Activated CD4-positive, alpha-beta T cell treated with anti-CD3 and anti-CD28 coated beads, Interleukin-2, amount 10 ng/mL, durations not matched to agents 24 days and 14 days (primary cell): ENCODE measurements at places on chromosomes 16 and 17. TPM values are rescaled to one million over a fixed set of nuclear protein-coding genes. Genes with fewer than 3 reads are reported as not detected.

The TMEM132E gene
- not detected in 2 replicates for total RNA-seq

The KRTAP3-2 gene
- total RNA-seq: not detected in 2 replicates

The TBX21 gene
- total RNA-seq: 63.0 and 66.4 TPM in 2 replicates

The MYH13 gene
- not detected in 2 replicates for total RNA-seq

The CNGB1 gene
- total RNA-seq: not detected in 2 replicates

The ZNF423 gene
- total RNA-seq: not detected in 2 replicates

The TEX14 gene
- 0.07 TPM in 2 replicates for total RNA-seq

DNA sequence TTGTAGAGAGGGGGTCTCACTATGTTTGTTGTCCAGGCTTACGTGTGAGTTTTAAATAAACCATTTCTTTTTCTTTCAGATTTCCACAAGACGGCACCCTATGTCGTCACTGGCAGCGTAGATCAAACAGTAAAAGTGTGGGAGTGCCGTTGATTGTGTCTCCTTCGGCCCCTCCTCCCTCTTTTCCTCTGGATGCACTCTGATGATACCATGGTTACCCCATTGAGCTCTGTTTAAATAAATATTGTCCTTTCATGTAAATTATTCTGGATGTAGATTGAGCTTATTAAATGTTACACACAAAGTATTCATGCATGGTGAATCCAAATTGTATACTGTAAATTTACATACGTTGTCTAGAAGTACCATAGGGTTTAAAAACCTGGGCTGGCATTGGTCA, 29.9 kb downstream of the CLUH start:
- H3K4me1 ChIP-seq: no peaks in the 10 kb centered on the region
- no peak overlapping the region for H3K27ac ChIP-seq
- no peak overlapping the region for H3K4me3 ChIP-seq
- DNase-seq: no peak
- H3K27me3 ChIP-seq: no peaks in the 10 kb centered on the region
- H3K36me3 ChIP-seq: peaks cover 56% of the 10 kb centered on the region

- no peak overlapping the region for H3K4me3 ChIP-seq
- H3K36me3 ChIP-seq: peaks cover 36% of the 10 kb centered on the region
- no peaks in the 10 kb centered on the region for H3K27me3 ChIP-seq
- DNase-seq: no peak
- no peaks in the 10 kb centered on the region for H3K4me1 ChIP-seq
Observed at GRCh38 chr17:61968757-61969156, 41.0 kb upstream of the INTS2 start.

DNA sequence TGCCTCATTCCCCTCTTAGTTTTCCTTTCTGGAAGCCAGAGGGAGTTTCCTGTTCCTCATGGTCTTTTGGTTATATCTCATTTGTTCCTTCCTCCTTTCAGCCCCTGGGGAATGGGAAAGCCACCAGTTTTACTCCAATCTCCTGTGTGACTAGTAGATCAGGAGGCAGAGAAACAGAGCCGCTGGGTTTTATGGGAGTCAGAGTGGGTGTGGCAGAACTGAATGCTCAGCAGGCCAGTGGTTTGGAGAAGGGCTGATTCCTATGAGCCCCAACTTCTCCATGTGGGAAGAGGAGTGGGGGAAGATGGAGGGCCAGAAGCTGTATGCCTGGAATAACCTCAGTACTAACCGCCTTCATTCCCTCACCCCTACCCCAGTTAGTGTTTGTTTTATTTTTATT, 4.1 kb downstream of the DNAH2 start:
- H3K4me1 ChIP-seq: peaks cover 20% of the 10 kb centered on the region
- peaks cover 57% of the 10 kb centered on the region for H3K27me3 ChIP-seq
- H3K36me3 ChIP-seq: no peaks in the 10 kb centered on the region
- no peak overlapping the region for H3K4me3 ChIP-seq
- H3K27ac ChIP-seq: no peak overlapping the region

DNA sequence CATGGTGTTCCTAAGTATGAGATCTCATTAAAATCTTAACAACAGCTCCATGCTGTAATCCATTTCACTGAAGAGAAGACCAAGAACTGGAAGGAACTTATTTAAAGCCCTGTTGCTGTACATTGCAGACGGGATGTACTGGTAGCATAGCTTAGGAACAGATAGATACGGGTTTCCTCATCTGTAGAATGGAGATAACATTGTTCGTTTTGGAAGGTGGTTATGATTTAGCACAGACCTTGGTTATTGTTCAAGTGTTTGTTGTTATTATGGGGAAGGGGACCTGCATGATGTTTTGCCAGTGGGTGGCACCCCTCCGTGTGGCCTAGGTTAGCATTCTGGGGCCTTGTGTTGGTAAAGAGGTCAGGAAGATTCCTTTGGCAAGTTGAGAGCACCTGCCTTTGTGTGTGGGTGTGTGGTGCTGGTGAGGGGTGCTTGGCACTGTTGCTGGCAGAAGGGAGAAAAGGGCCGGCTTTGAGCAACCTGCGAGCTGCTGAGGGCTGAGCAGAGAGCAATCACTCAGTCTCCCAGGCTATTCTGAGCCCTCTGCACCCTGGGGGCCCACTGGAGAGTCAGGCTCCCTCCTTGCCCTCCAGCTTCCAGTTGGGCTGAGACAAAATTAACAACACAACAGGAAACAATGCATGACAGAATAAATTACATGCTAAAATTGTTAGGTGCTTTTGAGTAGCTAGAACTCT, 2.3 kb downstream of the TAOK2 start:
- no peaks in the 10 kb centered on the region for H3K27me3 ChIP-seq
- peaks cover 30% of the 10 kb centered on the region for H3K4me1 ChIP-seq
- peaks cover 32% of the 10 kb centered on the region for H3K36me3 ChIP-seq
- peak overlapping the region; percentile 13 for H3K27ac ChIP-seq
- peak overlapping the region; percentile 91 for H3K4me3 ChIP-seq

- no peak for DNase-seq
- H3K4me1 ChIP-seq: no peaks in the 10 kb centered on the region
- no peak overlapping the region for H3K4me3 ChIP-seq
- no peaks in the 10 kb centered on the region for H3K36me3 ChIP-seq
- no peaks in the 10 kb centered on the region for H3K27me3 ChIP-seq
- H3K27ac ChIP-seq: no peak overlapping the region
Observed at GRCh38 chr17:74156878-74157277, 46.6 kb upstream of the RPL38 start.

GRCh38 chr17:41304091-41304490, 1.4 kb upstream of the KRTAP29-1 start:
- no peak overlapping the region for H3K4me3 ChIP-seq
- H3K36me3 ChIP-seq: no peaks in the 10 kb centered on the region
- peaks cover 15% of the 10 kb centered on the region for H3K4me1 ChIP-seq
- no peak overlapping the region for H3K27ac ChIP-seq

DNA sequence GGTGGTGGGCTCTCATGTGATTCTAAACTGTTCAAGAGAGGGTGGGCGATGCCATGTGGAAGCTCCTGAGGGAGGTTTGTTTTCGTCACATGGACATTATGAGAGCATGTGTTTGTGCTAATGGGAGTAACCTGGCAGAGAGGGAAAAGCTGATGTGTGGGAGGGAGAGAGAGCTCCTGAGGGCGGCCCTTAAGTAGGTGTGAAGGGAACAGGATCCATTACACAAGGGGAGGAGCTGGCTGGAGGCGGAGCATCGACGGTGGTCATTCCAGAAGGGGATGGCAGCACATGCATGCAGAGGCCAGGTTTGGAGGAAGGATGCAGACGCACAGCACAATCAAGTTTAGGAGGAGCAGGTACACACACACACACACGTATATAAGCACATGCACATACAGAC, 197.5 kb downstream of the RPTOR start:
- DNase-seq: no peak
- H3K27ac ChIP-seq: peak overlapping the region; percentile 5
- peaks cover 37% of the 10 kb centered on the region for H3K36me3 ChIP-seq
- H3K4me3 ChIP-seq: peak overlapping the region; percentile 81

- no peak overlapping the region for H3K4me3 ChIP-seq
- DNase-seq: peak; percentile 62
- no peak overlapping the region for H3K27ac ChIP-seq
Observed at GRCh38 chr17:43669971-43670644, 8.4 kb upstream of the MEOX1 start.

DNA sequence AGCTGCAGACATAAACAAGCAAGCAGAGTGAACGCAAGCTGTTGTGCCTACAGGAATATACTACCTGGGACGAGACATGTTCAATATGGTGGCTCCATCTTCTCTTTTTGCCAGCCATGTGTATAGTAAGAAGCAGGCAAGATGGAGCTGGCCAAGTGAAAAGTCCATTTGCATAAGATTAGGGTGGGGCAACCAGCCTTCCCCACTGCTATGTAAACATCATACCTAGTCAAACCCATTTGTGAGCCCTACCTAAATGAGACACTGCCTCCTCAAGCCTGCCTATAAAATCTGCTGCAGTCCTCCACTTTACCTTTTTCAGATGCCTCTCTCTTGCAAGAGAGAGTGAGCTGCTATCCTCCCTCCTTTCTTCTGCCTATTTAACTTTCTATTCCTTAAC, 370.1 kb upstream of the PMFBP1 start:
- no peaks in the 10 kb centered on the region for H3K4me1 ChIP-seq
- H3K27me3 ChIP-seq: no peaks in the 10 kb centered on the region
- DNase-seq: no peak
- no peak overlapping the region for H3K27ac ChIP-seq
- H3K4me3 ChIP-seq: no peak overlapping the region

- no peak overlapping the region for H3K27ac ChIP-seq
- DNase-seq: no peak
- no peak overlapping the region for H3K4me3 ChIP-seq
- H3K27me3 ChIP-seq: peaks cover 25% of the 10 kb centered on the region
- no peaks in the 10 kb centered on the region for H3K4me1 ChIP-seq
Observed at GRCh38 chr17:55482591-55483389, 28.5 kb downstream of the SMIM36 start.

GRCh38 chr16:88306411-88306810, 76.3 kb upstream of the ZNF469 start:
- no peaks in the 10 kb centered on the region for H3K36me3 ChIP-seq
- no peak overlapping the region for H3K27ac ChIP-seq
- no peaks in the 10 kb centered on the region for H3K27me3 ChIP-seq
- DNase-seq: no peak
- H3K4me3 ChIP-seq: no peak overlapping the region

DNA sequence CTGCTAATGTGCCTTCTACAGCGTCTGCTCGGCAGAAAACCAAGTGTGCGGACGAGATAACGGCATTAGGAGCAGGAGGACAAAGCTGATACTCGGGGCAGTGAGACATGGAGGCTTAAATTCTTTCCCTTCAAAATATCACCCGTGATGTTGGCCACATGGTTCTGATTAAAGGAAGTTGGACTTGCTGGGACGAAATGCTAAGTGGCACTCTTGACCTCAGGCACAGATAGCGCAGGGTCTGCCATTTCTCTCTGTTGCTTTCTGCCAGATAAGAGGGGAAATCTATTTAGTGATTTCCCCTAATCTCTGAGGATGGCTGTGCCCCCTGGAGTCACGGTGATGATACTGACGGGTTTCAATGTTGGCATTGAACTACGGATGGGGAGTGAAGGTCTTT, 509.6 kb upstream of the EEF2KMT start:
- no peak overlapping the region for H3K27ac ChIP-seq
- DNase-seq: no peak
- no peaks in the 10 kb centered on the region for H3K4me1 ChIP-seq
- H3K27me3 ChIP-seq: no peaks in the 10 kb centered on the region
- no peaks in the 10 kb centered on the region for H3K36me3 ChIP-seq

GRCh38 chr17:21286066-21286770, 1.7 kb downstream of the MAP2K3 start:
- H3K4me3 ChIP-seq: peak overlapping the region; percentile 100
- peaks cover 34% of the 10 kb centered on the region for H3K4me1 ChIP-seq
- DNase-seq: peak; percentile 71
- peaks cover 2% of the 10 kb centered on the region for H3K27me3 ChIP-seq
- H3K27ac ChIP-seq: peak overlapping the region; percentile 94
- peaks cover 40% of the 10 kb centered on the region for H3K36me3 ChIP-seq

GRCh38 chr16:47944589-47944988, 211.2 kb downstream of the ABCC12 start:
- no peak for DNase-seq
- no peak overlapping the region for H3K27ac ChIP-seq
- H3K4me3 ChIP-seq: no peak overlapping the region
- no peaks in the 10 kb centered on the region for H3K4me1 ChIP-seq
- no peaks in the 10 kb centered on the region for H3K27me3 ChIP-seq

DNA sequence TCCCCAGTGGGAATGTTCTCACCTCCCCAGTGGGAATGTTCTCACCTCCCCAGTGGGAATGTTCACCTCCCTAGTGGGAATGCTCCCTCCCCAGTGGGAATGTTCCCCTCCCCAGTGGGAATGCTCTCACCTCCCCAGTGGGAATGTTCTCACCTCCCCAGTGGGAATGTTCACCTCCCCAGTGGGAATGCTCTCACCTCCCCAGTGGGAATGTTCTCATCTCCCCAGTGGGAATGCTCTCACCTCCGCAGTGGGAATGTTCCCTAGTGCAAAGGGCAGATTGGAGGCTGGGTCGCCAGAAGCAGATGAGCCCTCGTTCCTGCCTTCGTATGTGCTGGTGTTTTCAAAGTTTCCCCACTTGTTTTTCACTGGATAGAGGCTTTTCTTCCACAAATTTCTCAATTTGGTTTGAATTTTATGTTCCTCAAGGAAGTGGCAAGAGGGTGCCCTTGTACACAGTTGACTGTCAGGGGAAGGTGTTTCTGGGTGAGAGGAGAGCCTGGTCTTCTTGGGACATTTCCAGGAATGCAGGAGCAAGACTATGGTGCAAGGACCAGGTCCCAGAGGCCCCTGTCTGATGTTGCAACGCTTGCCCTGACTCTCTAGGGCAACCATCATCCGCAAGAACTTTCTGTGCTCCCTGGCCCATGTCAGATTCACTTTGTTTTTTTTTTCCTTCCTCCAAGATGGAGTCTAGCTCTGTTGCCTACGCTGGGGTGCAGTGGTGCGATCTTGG, 34.0 kb downstream of the TRARG1 start:
- no peak overlapping the region for H3K4me3 ChIP-seq
- H3K4me1 ChIP-seq: no peaks in the 10 kb centered on the region
- no peaks in the 10 kb centered on the region for H3K36me3 ChIP-seq
- no peak for DNase-seq
- peaks cover 6% of the 10 kb centered on the region for H3K27me3 ChIP-seq
- H3K27ac ChIP-seq: no peak overlapping the region

- no peak overlapping the region for H3K27ac ChIP-seq
- no peaks in the 10 kb centered on the region for H3K4me1 ChIP-seq
- DNase-seq: no peak
- no peaks in the 10 kb centered on the region for H3K36me3 ChIP-seq
Observed at GRCh38 chr17:45963889-45964288, 35.2 kb upstream of the STH start.
